ENCODE measurements at places on chromosomes 1 and 21.

- no peak for DNase-seq
These were observed 249.0 kb upstream of the ZP4 start for GRCh38 chr1:238139713-238140112.

- no peak for DNase-seq
These were observed 45.1 kb downstream of the CAPN8 start for GRCh38 chr1:223620297-223620897.

- DNase-seq = no peak
These were observed 631.8 kb downstream of the AJAP1 start for GRCh38 chr1:5286244-5286643.

GRCh38 chr1:68129536-68130250 lies 79.3 kb upstream of the DIRAS3 start:
- no peak for DNase-seq

GRCh38 chr1:176110203-176110602 lies 96.9 kb downstream of the COP1 start:
- DNase-seq = no peak

GRCh38 chr21:45325206-45326168 lies 37.8 kb upstream of the POFUT2 start:
- DNase-seq = no peak

DNA sequence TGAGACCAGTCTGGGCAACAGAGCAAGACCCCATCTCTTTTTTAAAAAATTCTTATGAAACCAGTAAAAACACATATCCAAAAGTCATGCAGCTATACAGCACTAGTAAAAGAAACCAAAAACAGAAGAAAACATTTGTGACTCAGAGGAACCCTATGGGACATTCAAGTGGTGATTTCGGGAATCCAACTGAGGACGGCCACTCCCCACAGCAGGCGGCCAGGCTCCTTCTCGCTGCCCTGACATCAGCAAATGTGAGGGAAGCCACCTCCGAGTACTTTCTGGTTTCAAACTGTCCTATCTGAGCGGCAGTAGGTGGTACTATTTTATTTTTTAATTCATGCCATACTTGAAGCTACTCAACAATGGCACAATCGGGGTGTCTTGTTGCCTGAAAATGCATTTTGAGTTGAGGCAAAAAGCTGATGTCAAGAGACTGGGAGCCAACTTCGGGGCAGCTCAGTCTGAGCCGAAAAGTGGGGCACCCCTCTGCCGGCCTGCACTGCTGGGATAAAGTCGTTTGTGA lies 3.3 kb downstream of the SUMO3 start:
- DNase-seq = no peak

- no peak for DNase-seq
These were observed 21.3 kb upstream of the MNDA start for GRCh38 chr1:158809862-158810261.

DNA sequence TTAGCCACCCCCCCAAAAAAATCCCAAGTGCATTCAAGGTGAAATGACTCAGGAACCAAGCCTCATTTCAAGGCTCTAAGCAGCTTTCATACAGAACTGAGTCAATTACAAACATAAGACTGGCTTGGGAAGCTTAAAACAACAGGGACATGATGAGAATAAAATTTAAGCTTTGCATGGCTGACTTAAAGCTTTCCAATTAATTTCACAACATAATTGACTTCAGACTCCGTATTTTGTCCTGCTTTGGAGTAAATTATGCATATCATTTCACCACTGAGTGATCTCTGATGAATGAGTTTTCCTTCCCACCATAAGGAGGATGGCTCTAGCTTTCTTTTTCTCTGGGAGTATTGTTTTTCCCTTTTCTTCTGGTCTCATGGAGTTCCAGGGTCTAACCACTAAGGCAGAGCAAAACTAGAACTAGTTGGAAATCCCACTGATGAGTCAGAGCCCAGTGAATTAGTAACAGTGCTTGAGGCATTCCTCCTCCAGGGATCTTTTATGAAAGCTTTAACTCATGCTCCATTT lies 72.8 kb downstream of the XCL2 start:
- no peak for DNase-seq

DNA sequence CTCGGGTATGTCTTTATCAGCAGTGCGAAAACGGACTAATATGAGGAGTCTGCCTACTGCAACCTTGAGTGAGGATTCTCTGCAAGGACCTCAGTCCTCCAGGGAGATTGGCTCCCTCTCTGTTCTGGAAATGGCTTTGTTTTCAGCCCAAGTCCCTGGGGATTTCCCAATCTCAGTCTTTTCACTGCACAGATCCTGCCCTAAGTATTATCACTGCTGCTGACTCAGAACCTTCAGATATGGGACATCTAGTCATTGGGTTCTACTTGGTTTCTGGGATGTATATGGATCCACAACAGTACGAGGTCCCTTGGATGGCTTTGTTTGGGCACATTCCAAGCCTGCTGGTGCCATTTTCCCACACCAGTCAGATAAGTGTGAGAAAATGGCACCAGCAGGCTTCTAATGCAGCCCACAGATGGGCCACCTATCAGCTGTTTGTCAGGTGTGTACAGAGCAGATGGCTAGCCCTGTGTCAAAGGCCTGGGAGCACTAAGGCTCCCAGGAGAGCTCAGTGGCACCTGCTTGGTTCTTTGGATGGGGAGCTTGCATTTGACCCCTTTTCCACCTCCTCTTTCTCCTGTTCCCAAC lies 27.4 kb downstream of the ELF3 start:
- no peak for DNase-seq

- no peak for DNase-seq
These were observed 61.3 kb downstream of the RAP1GAP start for GRCh38 chr1:21607549-21608529.

- peak; percentile 79 for DNase-seq
These were observed 156.8 kb upstream of the KCND3 start for GRCh38 chr1:112146201-112146715.

- DNase-seq = no peak
These were observed 26.6 kb downstream of the DDAH1 start for GRCh38 chr1:85438353-85438752.

DNA sequence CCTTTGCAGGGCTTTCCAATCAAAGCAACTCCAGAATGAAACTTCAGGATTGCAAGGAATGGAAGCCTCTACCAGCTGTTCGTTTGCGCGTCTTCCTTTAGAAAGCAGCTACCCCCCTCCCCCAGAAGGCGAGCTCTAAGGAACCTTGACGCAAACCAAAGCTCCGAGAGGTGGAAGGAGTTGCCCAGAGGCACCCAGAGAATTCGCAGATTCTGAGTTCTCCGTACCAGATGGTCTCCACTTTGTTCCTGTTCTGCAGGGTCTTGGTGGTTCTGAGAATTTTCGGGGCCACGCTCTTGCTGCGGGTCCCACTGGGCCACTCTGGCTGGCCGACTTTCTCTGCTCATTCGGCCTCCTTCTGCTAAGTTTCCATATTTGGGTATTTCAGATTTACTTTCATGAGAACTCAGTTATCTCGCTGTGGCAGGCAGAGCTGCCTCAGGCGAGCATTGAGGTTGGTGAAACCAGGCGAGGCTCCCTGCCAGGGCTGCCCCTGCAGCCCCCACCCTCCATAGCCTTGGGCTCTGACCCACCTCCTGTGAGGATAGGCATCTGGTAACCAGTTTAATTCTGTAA lies 801 bp downstream of the TRAF5 start:
- DNase-seq = no peak

DNA sequence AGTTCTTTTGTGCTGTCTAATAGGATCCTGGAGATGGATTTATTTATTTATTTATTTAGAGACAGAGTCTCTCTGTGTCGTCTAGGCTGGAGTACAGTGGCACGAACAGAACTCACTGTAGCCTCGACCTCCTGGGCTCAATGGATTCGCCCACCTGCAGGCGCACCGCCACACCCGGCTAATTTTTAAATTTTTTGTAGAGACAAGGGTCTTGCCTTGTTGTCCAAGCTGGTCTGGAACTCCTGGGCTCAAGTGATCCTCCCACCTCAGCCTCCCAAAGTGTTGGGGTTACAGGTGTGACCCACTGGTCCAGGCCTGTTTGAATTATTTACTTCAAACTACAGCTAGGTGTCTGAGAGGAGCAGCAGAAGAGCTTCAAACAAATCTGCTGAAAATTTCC lies 9.6 kb upstream of the SPEN start:
- no peak for DNase-seq

DNA sequence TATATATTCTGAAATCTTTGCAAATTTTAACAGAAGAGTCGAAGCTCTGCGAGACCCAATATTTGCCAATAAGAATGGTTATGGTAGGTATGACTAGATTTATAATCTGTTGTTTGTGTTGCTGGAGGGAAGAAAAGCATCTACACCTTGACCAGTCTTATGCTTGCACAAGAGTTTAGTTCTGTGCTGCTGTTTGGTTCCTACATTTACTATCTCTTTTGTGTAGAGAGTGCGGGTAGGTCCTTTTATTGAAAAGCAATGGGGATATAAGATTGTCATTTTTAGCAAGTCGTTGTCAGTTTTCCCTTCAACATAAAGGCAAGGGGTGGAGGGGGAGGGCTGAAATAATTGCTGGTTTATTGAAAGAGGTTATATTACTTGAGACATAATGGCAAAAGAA lies 396 bp downstream of the ELAVL4 start:
- no peak for DNase-seq

- no peak for DNase-seq
These were observed 356.3 kb upstream of the DPYD start for GRCh38 chr1:98277118-98277517.

- no peak for DNase-seq
These were observed 16.4 kb upstream of the KCNN3 start for GRCh38 chr1:154886281-154887015.

DNA sequence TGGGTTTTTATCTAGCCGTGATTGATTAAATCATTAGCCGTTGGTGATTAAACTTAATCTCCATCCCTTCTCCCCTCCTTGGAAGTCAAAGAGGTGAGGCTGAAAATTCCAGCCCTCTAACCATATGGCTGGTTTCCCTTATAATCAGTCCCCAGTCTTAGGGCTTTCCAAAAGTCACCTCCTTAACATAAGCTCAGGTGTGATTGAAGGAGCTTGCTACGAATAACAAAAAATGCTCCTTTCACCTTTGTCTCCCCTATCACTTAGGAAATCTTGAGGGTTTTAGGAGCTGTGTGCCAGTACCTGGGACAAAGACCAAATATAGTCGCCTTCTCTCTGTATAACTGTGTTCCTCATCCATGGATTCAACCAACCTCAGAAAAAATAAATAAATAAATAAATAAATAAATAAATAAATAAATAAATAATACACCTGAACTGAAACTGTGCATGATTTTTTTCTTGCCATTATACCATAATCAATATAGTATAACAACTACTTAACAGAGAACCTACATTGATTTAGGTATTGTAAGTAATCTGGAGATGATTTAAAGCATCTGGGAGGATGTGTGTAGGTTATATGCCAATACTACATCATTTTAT lies 82.2 kb downstream of the PAPPA2 start:
- no peak for DNase-seq

GRCh38 chr1:99919220-99919619 lies 50.6 kb upstream of the SLC35A3 start:
- no peak for DNase-seq
